ENCODE measurements at places on chromosomes 4 and X. TPM values are rescaled to one million over a fixed set of nuclear protein-coding genes. Genes with fewer than 3 reads are reported as not detected.

GRCh38 chr4:78613522-78614321 is 62.2 kb downstream of the ANXA3 start:
- no peak for DNase-seq

DNA sequence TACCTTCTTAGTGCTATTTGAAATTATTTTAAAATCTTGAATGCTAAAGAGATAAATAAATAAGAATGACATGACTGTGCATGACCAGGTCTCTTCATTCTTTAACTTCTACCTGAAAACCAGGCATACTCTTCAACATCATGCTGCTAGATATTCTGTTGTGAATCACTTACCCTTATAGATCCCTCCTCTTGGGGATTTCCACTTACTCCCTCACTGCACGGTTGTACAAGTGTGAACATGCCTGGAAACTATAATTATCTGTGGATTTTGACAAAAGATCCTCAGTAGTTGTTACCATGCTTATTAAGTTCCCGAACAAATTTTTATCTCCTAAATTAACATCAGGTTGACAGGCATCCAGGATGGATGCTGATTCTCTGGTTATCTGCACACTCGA is 54.3 kb downstream of the ADGRL3 start:
- no peak for DNase-seq

- no peak for DNase-seq
Observed at GRCh38 chr4:76898949-76899645, 1.2 kb upstream of the SOWAHB start.

GRCh38 chr4:140343303-140343702 is 30.1 kb upstream of the SCOC start:
- DNase-seq, result no peak

DNA sequence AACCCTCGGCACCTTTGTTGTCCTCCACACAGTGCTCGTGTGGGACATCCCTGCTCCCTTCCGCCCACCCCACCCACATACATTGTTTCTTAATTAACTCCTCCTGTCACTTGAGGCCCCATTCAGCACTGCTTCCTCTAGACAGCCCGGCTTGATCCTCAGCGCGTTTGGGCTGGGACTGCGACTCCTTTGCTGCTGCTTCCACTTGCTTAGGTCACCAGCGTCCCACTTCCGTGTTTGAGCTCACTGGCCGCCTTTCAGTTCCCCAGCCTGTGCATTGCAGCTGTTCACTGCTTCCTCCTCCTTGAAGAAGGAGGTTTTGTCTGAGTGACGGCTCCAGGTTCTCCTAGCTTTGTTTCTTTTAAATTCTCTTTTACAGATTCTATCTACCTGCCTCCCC is 16.1 kb downstream of the RNF4 start:
- peak; percentile 93 for DNase-seq

DNA sequence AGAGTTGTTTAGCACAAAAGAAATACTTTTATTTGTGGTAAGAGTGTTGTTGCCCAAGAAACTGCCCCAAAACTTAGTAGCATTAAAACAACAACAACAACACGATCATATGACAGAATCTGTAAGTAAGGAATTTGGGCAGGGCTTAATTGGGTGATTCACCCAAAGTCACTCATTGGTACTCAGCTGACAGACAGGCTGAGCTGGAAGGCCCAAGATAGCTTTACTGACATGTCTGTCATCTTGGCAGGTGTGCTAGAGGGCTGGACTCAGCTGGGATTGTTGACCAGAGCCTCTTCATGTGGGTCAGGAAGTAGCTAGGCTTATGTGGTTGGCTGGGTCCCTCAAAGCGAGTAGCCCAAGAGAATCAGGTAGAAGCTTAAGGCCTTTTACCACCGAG is 52.3 kb downstream of the KIAA0232 start:
- no peak for DNase-seq

DNA sequence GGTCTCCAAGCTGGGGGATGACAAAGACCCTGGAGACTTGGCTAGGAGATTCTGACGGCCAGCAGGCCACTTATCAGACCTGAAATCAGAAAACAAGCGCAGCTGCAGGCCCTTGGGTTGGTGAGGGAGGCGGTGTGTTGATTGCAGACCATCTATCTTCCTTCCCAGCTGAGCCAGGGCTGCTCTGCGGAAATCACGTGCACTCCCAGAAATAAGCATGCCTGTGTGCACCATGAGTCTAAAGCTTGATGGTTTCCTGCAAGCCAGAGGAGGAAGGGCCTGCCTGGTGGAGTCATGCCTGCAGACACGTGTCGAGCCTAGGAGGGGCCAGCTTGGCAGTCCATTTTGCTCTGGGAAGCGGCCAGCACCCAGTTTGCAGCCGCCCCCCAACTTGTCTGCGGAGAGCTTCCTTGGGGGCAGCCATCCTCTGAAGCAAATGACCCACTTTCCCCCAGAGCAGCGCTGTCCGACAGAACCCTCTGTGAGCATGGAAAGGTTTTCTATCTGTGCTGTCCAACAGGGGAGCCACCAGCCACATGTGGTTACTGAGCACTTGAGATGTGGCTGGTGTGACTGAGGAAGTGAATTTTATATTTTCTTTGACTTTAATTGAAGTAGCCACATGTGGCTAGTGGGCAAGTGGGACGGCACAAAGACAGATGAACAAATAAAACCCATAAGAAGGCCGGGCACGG is 175.7 kb upstream of the BCOR start:
- peak; percentile 39 for DNase-seq

GRCh38 chr4:55949482-55949802 is 697 bp downstream of the CEP135 start:
- no peak for DNase-seq

DNA sequence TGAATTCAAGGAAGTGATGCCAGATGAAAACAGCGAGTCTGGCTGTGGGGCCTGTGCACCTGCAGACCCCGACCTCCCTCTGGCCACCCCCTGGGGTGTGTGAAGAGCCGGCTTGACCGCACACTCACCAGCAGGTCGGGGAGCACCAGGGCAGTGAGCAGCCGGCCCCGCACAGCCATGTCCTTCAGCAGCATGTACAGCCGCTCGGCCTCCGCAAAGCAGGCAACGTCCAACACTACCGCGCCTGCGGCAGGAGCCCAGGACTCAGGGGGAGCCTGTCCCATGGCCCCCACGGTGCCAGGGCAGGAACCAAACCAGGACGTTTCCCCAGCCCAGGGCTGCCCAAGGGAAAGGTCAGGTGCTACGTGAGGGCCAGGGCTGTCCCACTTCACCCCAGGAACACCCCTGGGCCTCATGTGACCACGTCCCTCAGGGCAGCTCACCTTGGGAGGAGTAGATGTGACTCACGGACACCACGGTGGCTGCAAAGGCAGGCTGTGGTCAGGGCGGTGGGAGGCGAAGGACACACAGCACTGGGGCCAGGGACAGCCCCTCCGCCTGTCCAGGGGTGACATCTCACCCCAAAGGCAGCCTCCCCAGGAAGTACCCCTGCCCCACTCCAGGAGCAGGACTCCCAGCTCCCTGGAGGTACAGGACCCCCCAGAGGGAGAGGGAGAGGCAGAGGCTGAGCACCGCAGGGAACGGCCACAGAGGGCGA is 8.2 kb downstream of the DGKQ start:
- no peak for DNase-seq

- no peak for DNase-seq
Observed at GRCh38 chr4:76558396-76559235, 123.6 kb downstream of the SHROOM3 start.

- DNase-seq, result no peak
Observed at GRCh38 chrX:70439016-70439415, 5.6 kb upstream of the DLG3 start.

- DNase-seq, result no peak
Observed at GRCh38 chrX:773292-774025, 142.9 kb downstream of the SHOX start.

DNA sequence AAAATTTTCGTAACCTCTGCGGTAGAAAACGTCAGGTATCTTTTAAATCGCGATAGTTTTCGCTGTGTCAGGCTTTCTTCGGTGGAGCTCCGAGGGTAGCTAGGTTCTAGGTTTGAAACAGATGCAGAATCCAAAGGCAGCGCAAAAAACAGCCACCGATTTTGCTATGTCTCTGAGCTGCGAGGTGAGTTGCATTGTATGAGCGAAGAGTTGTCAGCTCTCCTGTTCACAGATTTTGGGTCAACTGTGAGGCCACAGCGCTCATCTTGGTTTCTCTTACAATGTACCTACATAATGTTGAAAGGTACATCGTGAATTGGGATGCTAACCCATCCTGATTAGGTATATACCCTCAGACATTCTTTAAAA is 486 bp downstream of the CLCN3 start:
- peak; percentile 32 for DNase-seq

GRCh38 chrX:97619499-97619898 is 735.8 kb downstream of the RPA4 start:
- no peak for DNase-seq

GRCh38 chr4:52611030-52611555 is 48.0 kb downstream of the USP46 start:
- DNase-seq, result no peak

GRCh38 chr4:48329193-48329592 is 12.1 kb upstream of the SLAIN2 start:
- DNase-seq, result no peak

DNA sequence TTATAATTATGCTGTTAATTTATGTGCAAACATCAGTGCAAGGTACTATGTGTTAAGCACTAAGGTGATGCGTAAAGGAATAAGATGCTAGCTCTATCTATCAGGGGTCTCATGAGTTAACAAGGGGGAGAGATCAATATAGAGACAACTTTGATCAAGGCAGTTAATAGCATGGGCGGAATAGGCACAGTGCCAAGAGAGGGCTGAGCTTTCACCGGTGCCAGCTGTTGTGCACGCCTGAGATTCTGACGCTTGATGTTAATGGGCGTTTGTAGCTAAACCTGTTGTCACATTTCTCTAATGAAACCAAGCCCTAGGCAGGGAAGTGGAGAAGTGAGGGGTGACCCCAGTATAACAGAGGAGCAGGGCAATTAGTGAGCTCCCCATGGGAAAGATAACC is 86.0 kb upstream of the NMU start:
- DNase-seq, result no peak

DNA sequence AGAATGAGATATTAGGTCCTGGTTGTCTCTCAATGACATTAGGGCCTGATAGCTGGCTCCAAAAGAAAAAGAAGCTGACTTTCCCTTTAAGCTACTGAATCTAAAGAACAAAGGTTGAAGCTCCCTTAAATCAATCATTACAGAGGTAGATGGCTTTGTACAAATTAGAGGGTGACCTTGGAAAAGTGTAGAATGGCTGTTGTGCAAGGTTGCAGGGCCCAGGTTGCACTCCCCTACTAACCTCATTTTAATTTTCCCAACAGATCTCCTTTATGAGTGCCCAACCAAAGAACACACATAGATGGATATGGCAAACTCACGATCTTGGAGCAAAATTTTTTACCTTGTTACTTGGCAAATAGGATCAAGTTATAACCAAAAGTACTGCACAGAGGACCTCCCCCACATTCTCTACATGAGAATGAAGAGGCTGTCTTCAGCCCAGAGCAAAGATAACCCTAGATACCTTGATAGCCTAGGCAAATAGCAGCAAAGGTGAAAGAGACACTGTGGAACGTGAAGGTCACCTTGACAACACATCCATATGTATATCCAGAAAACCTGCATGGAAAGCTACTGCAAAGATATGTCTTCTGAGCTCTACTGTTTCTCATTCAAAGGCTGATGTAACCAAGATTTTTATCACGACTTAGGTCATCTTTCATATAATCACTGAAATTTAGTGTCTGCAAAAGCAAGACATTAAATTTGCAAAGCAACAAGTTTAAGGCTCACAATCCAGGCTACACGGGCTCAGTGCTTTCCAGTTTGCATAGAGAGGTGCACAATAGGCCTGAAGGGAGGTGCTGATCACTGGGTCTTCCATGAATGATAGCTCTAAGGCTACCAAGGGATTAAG is 23.0 kb downstream of the KLB start:
- no peak for DNase-seq

Gene SHISA3
- polyA plus RNA-seq, result not detected

Gene RAI2
- polyA plus RNA-seq, result not detected

Gene GLRA2
- polyA plus RNA-seq, result not detected

Gene FGG
- not detected for polyA plus RNA-seq
